NCI-H2029 treated with DMSO at 0.1 percent for 48 hours (cell line): ENCODE measurements at places on chromosomes 12 and 14.

DNA sequence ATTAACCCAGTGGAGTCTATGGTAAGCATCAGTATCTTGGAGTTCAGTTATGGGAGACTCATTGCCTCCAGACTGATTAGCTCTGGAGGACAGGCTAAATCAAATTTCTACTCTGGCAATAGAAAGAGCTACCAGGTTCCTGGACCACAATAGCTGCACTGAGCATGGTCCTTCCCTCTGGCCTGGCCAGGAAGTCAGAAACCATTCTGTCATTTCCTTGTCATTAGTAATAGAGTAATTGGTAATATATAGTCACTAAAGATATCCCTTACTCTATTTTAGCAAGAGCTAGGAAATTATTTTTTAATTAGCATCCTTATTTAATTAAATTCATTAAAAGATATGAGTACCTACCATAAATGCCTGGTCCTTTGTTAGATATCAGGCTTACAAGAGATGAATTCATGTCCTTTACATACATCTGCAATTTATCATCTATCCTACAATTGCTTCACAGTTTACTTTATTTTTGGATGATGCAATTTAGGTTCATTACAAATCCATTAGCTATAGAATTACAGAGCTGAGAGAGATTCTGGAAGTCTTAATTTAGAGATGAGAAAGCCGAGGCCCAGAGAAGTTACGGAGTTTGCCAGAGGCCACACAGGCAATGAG, 23.7 kb upstream of the TDRD9 start:
- DNase-seq: no peak

GRCh38 chr12:93415723-93416464, 25.9 kb downstream of the UBE2N start:
- DNase-seq: no peak

- no peak for DNase-seq
Measured at GRCh38 chr12:45379261-45379660, 163.4 kb downstream of the ANO6 start.

GRCh38 chr12:66170606-66171005, 810 bp upstream of the TMBIM4 start:
- DNase-seq: no peak

DNA sequence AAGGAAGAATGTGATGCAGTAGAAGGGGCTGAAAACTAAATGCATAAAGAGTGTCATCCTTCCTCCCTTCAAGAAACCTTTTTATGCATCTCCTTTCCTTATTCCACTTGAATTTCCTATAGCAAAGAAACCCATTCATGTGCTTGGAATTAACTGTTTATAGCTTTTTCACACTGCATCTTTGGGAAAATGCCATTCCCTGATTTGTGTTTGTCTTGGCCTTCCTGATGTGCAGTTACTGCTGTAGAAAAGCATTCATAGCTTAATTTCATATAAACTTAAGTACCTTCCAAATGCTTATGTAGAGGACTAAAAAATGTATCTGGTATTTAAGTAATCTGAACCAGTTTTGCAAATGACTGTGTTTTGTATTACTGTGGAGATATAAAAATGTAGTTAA, 61.8 kb downstream of the SDR9C7 start:
- DNase-seq: no peak
